Fibroblast of mammary gland (primary cell): ENCODE measurements at places on chromosomes 1 and 21.
A peak's percentile ranks its signal among the peaks of the same experiment; 100 is the strongest.

DNA sequence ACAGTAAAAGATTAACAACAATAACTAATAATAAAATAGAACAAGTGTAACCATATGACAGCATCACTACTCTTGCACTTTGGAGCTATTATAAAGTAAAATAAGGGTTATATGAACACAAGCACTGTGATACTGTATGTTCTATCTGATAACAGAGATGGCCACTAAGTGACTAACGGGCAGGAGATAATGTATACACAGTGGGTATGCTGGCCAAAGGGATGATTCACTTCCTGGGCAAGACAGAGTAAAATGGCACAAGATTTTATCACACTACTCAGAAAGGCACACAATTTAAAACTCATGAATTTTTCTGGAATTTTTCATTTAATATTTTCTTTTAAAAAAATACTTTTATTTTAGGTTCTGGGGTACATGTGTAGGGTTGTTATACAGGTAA is 12.3 kb downstream of the SLC9C2 start:
- no peak for DNase-seq

GRCh38 chr1:9441451-9442133 is 97.7 kb upstream of the SLC25A33 start:
- DNase-seq = no peak

DNA sequence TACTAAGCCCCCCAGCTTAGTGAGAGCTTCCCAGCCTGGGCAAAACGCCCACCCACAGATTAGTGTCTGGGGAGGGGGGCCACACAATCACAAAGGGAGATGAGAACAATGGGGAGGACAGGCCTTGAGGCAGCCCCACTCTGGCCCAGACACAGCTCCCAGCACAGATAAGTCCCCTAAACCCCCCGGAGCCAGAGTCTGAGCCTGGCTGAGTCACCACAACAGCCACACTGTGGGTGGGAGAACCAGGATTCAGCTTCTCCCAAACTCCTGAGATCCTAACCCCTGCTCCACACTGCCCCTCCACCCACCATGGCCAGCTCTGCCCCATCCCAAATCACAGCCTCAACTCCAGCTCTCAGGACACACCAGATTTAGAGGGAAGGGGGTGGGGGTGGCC is 4.2 kb downstream of the NECTIN4 start:
- peak; percentile 49 for DNase-seq

- DNase-seq = peak; percentile 54
Observed at GRCh38 chr21:39004634-39005501, 178.4 kb downstream of the PSMG1 start.

- DNase-seq = peak; percentile 79
Observed at GRCh38 chr1:202349206-202349928, 868 bp downstream of the PPP1R12B start.

DNA sequence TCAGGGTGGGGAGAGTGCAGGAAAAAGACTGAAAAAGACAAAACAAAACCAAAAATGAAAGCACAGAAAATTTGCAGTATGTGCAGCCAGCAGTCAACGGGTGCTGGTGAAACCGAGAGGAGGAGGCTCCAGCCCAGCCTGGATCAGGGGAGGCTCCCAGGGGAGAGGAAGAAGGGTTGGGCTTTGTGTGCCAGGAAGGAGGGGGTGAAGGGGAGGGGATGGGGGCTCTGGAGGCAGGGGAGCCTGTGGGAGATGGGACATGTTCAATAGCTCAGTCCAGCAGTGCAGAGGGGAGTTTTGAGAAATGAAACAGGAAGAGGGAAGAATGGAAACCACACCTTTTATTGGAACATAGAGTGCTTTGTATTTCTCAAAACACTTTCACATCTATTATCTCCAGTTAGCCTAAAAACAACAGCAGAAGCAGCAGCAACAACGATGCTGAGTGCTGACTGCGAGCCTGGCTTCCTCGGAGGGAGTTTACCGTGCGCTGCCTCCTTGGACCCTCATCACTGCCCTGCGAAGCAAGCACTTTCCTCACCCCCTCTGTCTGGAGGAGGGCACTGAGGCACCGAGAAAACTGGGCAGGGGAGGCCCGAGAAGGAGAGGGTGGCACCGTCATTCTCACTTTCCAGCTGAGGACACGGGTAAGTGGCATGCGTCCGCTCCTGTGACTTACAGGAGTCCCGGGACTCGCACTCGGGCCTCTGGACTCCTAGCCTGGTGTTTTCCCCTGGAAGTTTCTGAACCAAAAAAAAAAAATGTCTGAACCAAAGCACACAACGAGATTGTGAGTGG is 62.9 kb downstream of the MDM4 start:
- peak; percentile 18 for DNase-seq

GRCh38 chr1:160460214-160460642 is 59.9 kb downstream of the VANGL2 start:
- DNase-seq = no peak

- no peak for DNase-seq
Observed at GRCh38 chr1:111611986-111612385, 7.6 kb upstream of the RAP1A start.

DNA sequence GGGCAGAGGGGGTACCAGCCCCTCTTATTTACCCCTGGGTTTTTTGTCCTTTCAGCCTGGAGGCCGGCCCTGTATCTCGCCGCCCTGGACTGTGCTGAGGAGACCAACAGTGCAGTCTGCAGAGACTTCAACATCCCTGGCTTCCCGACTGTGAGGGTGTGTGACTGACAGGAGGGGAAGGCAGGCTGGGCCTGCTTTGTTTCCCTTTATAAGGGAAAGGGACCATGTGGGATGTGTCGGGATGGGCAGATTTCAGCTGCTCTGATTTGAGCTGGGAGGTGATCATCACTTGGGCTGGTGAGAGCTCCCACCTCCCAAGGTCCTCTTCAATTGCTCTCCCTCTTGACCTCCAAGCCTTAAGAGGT is 11.7 kb downstream of the QSOX1 start:
- DNase-seq = no peak

DNA sequence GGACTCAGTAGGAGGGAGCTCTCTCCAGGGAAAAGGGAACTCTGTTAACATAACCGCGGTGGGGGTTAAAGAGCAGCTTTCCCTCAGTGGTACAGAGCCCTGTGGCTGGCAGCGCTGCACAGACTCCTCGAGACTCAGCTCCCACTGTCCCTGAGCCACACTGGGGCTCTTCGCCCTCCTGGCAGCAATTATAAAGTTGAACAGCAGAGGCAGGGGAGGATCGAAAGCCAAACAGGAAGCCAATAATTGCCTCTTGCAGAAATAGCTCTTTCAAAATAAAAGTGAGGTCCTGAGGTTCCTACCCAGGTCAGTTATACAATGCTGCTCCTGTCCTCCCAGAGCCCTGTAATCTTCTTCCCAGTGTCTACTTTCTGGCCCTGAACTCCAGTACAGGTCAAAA is 77.0 kb downstream of the FAM78B start:
- DNase-seq = no peak

DNA sequence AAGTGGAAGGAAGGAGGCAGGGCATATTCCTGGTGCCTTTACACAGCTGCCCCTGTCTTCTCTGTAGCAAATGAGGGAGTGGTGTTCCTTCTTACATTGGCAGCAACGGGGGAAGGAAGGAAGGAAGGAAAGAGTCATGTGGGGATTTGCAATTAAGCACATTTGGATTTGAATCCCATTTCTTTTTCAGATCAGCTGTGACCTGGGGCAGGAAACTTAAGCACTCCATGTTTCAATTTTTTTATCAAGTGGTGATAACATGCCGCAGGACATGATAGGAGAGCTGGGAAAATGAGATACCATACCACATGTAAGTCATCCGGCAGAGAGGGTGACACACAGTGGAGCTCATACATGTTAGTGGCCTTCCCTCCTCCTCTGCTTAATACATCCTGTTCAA is 186.8 kb downstream of the APP start:
- no peak for DNase-seq

- DNase-seq = peak; percentile 39
Observed at GRCh38 chr1:21165076-21165475, 11.6 kb downstream of the EIF4G3 start.

DNA sequence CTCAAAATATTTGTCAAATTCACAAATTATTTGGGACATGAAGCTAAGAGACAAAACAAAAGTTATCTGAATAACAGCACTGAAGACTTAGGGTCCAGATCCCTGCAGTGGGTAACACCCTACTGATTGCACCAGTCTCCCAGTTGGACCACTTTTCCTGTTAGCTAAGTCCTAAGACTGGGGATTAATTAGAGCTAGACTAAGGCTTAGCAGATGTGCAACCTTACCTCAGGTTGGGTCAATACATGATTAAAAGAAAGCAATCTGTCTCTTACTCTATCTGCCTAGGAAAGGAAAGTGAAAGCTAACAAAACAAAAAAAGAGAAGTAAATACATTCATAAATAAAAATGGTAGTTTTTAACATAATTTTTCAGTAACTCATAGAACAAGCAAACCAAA is 737.2 kb upstream of the CHRM3 start:
- DNase-seq = no peak

GRCh38 chr1:36858553-36858952 is 175.8 kb downstream of the GRIK3 start:
- DNase-seq = no peak

GRCh38 chr1:38249001-38249400 is 202.4 kb upstream of the POU3F1 start:
- DNase-seq = no peak

DNA sequence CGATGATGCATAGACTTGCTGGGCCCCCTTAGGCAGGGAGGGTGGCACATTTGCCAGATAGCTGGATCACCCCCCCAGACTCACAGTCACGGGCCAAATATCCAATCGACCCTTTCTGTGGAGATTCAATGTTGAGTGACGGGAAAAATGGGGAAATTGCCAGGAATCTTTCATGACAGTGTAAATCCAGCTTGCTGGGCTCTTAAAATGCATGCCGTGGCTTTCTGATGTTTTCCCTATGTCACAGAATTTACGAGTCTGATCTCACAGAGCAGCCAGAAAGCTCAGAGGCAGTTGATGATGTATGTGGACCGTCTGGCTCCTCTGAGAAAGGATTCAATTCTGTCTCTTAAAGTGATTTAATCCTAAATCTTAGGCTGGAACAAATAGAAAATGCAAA is 150.1 kb upstream of the ZNF644 start:
- peak; percentile 10 for DNase-seq

DNA sequence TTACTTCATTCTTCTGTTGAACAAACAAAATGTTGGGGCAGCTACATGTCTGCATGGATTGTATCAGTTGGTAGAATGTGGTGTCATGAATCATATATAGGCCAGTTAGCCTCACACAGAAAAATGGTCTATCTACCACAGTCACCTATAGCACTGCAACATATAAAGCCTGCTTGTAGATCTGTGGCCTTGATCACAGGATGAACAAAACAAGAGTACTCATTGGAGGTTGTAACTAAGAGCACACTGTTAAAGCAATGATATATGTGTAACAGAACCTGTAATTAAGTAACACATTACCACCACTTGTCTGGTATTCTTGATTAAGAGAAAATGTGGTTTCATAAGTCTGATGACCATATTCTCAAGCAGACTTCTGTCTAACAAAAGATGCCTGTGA is 167.3 kb upstream of the SGIP1 start:
- DNase-seq = no peak

GRCh38 chr1:28560886-28561285 is 8.0 kb downstream of the TRNAU1AP start:
- DNase-seq = no peak

GRCh38 chr1:99004254-99004860 is 304 bp downstream of the PLPPR5 start:
- peak; percentile 25 for DNase-seq

- DNase-seq = peak; percentile 87
Observed at GRCh38 chr1:41682845-41683625, 198.6 kb upstream of the EDN2 start.

- DNase-seq = no peak
Observed at GRCh38 chr1:76274302-76274701, 199.8 kb downstream of the ST6GALNAC3 start.

GRCh38 chr1:167996266-167996665 is 59.4 kb upstream of the MPC2 start:
- no peak for DNase-seq

DNA sequence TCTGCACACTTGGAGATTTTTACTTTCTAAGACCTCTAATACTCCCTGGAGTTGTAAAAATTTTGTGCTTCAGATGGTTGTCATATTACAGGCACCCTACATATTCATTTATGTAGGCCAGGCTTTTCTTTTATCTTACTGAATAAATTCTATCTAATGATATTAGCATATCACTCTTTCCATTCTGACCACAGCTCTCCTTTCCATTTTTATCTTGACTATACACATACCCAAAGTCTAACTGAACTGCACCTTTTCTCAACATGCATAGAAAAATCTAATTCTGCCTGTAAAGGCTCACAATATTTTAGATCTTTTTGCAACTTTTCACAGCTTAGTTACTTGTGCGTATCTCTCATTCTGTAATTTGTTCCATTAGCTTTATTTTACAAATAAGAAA is 52.7 kb upstream of the TSHB start:
- no peak for DNase-seq

DNA sequence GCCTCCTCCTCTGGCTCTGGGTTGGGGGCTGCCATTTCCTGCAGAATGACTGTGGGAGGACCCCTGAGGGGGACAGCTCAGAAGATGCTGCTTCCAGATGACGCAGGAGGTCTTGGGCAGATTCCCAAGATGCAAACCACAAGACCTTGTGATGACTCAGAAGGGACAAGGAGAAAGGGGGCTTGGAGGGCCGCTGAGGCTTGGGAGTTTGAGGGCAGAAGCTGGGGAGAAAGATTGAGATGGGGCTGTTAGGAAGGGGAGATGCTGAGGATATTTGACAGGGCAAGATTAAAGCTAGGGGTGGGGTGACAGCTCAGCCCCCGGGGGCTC is 7.5 kb downstream of the PTPRU start:
- DNase-seq = peak; percentile 83

DNA sequence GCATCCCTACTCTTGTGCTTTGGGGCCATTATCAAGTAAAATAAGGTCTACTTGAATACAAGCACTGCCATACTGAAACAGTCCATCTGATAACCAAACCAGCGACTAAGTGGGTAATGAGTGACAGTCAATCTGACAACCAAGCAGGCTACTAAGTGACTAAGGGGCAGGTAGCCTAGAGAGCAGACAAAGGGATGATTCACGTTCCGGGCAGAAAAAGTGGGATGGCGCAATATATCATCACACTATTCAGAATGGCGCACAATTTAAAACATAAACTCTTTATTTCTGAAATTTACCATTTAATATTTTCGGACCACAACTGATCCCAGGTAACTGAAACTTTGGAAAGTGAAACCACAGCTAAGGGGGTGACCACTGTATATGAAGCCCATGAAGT is 17.7 kb downstream of the NGF start:
- peak; percentile 56 for DNase-seq

- no peak for DNase-seq
Observed at GRCh38 chr1:21630571-21631343, 38.4 kb downstream of the RAP1GAP start.

- peak; percentile 6 for DNase-seq
Observed at GRCh38 chr1:190754666-190755065, 277.0 kb upstream of the BRINP3 start.

DNA sequence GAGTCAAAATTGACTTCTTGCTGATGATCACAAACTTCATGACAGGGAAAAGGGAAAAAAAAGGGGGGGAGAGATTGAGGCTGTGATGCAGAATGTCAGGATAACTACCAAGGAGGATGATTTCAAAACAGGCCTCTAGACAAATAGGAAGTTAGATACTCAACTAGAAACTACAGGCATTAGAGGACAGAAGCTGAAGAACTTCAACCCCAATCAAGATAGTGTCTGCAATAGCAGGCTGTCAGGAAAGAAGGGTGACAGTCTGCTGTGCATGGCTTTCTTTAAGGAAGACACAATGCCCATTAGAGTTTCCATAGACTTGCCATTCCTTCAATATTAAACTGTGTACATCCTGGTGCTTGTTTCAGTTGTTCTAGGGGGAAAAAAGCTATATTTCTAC is 257.2 kb downstream of the TTLL7 start:
- DNase-seq = no peak
